ENCODE measurements at places on chromosomes 6 and 20. TPM values are rescaled to one million over a fixed set of nuclear protein-coding genes. Genes with fewer than 3 reads are reported as not detected.

The RIPPLY2 gene
- not detected for polyA plus RNA-seq

The POM121L2 gene
- not detected for polyA plus RNA-seq

The MUC21 gene
- polyA plus RNA-seq, result not detected

The PAX1 gene
- polyA plus RNA-seq, result not detected

The UBE2C gene
- polyA plus RNA-seq, result 27.8 TPM

The C6orf15 gene
- polyA plus RNA-seq, result not detected

The SIRPD gene
- not detected for polyA plus RNA-seq

The RSPO4 gene
- not detected for polyA plus RNA-seq

The C6orf52 gene
- polyA plus RNA-seq, result 0.74 TPM

The RBL1 gene
- polyA plus RNA-seq, result 2.8 TPM

The BNIP5 gene
- polyA plus RNA-seq, result not detected

The SDHAF4 gene
- 8.3 TPM for polyA plus RNA-seq

The LY6G6C gene
- polyA plus RNA-seq, result not detected

The TINAG gene
- not detected for polyA plus RNA-seq

The CTCFL gene
- polyA plus RNA-seq, result not detected

The BTBD9 gene
- 7.5 TPM for polyA plus RNA-seq

The SHLD1 gene
- 3.5 TPM for polyA plus RNA-seq

The GPR6 gene
- polyA plus RNA-seq, result not detected

The SEL1L2 gene
- not detected for polyA plus RNA-seq

The PHACTR3 gene
- not detected for polyA plus RNA-seq

The SLC17A3 gene
- polyA plus RNA-seq, result not detected

The STMND1 gene
- polyA plus RNA-seq, result not detected

The TCF21 gene
- 32.2 TPM for polyA plus RNA-seq

The RAB32 gene
- 85.9 TPM for polyA plus RNA-seq
